Stimulated activated CD4-positive, alpha-beta T cell treated with anti-CD3 and anti-CD28 coated beads, Interleukin-1b, Interleukin-23, amount 100 ng/mL, for 1 hour (primary cell): ENCODE measurements at places on chromosomes 3 and 15.

- no peak for DNase-seq
These were observed 5.1 kb downstream of the RNU6-1 start for GRCh38 chr15:67834581-67835296.

DNA sequence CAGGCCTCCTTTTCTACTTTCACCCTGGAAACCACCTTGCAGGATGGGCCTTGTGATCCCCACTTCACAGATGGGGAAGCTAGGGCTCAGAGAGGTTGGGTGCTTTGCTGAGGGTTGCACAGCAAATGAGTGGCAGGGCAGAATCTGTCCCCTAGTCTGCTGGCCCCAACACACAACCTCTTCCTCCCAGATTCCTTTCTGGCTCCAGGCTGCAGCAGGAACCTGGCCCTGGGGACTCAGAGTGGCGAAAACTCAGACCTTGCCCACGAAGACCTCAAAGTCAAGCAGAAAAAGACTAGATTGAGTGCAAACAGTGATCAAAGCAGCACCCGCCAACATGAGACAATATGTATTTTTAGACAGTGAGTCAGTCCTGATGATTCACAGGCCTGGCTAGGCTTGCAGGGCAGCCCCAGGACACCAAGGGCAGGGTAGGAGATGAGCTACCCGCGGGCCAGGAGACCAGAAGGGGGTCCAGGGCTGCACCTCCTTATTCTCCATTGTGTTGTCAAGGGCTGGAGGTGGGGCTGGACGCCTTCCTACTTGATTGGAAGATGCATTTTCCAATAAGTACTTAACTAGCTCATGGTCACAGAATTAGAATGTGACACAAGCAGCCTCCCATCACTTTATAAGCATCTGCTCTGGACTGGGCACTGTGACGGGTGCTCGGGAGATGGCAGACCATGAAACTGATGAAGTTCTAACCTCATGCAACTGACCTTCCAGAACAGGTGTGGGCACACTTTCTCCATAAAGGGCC, 23.9 kb downstream of the GOLGA6L2 start:
- no peak for DNase-seq

DNA sequence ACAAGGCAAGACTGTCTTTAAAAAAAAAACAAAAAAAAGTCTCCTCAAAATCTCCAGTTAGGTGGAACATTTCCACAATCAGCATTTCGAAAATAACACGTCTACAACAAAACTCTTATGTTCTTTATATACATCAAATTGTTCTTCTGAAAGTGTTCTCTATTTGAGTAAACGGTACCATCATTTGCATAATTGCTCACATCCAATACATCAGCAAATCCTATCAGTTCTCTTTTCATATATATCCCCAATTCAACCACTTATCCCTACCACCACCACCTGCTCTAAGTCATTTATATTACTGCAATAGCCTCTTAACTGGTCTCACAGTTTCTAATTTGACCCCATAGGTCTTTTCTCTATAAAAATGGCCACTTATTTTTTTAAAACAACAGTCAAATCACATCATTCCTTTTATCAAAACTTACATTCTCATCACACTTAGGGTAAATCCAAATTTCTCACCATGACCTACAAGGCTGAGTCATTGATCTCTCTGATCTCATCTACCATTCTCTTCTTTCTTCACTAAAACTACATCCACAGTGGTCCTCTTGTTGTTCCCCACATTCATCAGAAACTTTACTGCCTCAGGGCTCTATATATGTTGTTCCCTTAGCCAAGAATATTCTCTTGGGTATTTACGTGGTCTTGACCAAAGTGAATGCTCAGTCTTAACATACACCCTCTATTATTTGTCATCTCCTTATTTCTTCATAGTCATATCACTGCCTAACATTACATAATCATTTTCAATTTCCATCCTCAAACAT, 237.0 kb downstream of the SCAPER start:
- no peak for DNase-seq

- DNase-seq: no peak
These were observed 125.3 kb downstream of the TLE3 start for GRCh38 chr15:69972436-69972835.

DNA sequence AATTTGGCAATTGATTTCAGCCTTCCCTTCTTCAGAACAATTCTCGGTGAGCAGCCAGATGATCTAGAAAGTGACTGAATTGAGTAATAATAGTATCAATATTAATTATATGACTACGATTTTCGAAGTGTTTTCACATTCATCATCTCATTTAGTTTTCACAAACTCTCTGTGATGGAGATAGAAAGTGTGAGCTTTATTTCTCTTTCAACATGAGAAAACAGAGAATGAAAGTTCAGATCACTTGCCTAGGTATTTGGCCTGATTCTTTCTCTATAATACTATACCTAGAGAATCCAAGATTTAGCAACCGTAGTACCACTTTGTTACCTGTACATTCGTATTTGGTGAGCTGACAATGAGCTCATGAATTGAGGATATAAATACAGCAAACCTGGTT, 739.2 kb upstream of the NR2F2 start:
- DNase-seq: no peak

DNA sequence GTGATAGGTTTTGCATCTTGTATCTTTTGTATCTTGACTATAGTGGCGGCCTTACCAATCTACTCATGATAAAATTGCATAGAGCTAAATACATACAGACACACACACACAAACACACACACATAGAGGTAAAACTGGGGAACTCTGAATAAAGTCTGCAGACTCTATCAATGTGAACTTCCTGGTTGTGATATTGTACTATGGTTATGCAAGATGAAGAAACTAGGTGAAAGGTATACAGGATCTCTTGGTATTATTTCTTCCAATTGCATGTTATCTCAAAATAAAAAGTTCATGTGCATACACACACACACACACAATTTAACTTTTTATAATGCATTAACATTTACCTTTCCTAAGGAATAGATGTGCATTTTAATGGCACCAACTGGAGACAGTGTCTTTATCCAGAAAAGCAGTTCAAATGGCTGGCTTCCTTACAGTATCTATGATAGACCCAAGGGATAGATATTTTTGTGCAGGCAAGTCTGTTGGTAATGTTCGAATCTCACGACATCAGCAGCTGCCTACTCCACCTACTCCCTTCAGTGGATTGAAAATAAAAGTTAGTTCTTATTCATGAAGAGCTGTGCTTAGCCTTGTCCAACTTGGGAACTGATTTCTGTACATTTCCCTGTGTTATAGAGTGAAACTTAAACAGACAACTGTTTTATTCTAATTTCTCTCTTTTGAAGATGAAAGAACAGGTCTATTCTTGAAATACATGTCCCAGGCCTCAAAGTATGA, 46.9 kb upstream of the SPRED1 start:
- no peak for DNase-seq

DNA sequence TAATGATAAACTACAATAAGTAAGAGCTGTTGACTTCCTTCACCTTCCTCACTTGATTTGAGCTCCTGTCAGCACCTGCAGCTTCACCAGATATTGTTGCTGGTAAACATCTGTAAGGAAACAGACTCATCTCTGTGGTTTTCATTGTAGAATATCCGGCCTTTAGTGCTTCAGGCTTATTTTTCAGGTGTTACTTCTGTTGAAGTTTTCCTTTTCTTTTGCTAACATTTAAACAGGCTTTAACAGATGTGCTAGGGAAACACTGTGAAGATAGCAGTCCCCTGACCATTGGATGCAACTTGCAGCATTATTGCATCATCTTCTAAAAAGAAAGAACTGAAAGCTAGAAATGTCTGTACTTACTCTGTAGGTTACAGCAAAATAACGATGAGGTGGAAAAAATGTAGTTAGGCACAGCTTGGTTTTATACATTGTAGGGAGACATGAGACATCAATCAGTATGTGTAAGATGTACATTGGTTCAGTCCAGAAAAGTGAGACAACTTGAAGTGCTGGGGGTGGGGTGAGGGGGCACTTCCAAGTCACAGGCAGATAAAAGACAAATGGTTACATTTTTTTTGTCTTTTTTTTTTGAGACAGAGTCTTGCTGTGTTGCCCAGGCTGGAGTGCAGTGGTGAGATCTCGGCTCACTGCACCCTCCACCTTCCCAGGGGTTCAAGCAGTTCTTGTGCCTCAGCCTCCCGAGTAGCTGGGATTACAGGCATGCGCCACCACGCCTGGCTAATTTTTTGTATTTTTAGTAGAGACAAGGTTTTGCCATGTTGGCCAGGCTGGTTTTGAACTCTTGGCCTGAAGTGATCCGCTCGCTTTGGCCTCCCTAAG, 10.2 kb downstream of the EDEM1 start:
- no peak for DNase-seq

- DNase-seq: no peak
These were observed 150.1 kb downstream of the MEX3B start for GRCh38 chr15:81895723-81896122.

DNA sequence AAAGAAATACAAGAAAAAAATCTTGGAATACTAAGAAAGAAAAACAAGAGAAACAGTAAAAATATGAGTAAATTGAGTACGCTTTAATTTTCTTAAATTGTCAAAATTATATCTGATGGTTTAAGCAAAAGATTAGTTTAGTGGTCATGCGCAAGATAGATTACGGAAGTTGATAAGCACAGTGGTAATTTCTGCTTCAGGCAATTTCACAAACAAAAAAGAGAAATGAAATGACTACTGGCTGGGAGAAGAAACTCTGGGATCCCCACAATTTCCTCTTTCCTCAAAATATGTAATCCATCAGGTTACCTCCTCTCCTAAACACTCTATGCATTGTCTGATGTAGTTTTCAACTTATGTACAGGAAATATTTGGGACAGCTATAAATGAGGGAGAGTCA, 9.0 kb downstream of the MYD88 start:
- no peak for DNase-seq
